ENCODE measurements at places on chromosomes 1 and 21. TPM values are rescaled to one million over a fixed set of nuclear protein-coding genes. Genes with fewer than 3 reads are reported as not detected.

The ANGPTL3 gene
- polyA plus RNA-seq: not detected

The TEX38 gene
- polyA plus RNA-seq: not detected

DNA sequence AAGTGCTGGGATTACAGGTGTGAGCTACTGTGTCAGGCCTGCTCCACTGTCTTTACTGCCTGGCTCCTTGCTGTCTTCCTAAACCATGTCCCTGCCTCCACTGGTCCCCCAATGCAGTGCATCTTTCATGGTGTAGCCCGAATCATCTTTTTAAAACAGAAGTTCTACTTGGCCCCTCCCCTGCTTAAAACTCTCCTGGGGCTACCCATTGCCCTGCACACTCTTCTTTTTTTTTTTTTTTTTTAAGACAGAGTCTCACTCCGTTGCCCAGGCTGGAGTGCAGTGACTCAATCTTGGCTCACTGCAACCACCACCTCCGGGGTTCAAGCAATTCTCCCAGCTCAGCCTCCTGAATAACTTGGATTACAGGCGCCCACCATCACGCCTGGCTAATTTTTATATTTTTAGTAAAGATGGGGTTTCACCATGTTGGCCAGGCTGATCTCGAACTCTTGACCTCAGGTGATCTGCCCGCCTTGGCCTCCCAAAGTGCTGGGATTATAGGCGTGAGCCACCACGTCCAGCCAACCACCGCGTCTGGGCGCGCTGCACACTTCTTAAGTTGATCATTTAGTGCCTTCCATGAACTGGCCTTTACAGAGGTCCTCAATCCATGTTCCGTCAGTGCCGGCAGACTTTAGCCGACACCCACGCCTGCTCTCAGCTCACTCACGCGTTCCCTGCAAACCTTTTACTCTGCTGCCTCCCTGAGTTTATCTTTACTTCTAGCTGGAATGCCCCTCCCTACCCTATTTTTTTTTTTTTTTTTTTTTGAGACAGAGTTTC, 2.4 kb downstream of the FCN3 start:
- DNase-seq: no peak

GRCh38 chr1:170674986-170675385, 11.1 kb downstream of the PRRX1 start:
- no peak for DNase-seq

GRCh38 chr1:47951545-47952235, 45.5 kb downstream of the TRABD2B start:
- no peak for DNase-seq

DNA sequence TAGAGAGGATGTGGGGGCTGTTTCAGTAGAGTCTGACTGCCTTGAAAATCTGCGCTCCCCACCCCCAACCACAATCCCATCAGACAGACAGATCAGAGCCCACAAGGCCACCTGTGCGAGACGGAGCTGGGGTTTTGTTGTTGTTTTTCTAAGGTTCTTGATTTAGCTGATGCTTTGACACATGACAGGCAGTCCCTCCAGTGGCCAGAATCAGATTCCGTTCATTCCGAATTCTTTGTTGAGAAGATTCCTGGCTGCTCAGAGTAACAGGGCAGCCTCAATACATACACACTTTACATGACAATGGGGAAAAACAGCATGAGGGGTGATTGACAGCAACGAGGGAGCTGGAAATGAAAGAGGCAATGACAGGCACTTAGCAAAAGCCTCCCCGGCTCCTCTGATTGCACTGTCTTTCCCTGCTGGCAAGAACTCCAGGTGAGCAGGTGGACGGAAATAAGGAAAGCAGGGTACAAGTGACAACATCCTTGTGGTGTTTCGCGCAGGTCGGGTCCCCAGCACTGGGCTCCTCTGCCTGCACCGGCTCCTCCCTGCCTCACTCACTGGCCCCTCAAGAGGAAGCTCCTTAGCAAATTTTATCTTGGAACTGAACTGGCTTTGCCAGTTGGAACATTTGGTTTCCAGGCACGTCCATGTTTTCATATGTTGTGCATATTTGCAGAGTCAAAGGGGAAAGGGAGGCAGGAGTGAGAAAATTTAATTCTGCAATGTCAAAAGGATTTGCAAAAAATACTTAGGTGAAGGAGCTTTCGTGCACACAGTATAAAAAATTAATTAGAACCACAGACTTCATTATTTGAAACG, 148.7 kb downstream of the PGBD5 start:
- DNase-seq: no peak

DNA sequence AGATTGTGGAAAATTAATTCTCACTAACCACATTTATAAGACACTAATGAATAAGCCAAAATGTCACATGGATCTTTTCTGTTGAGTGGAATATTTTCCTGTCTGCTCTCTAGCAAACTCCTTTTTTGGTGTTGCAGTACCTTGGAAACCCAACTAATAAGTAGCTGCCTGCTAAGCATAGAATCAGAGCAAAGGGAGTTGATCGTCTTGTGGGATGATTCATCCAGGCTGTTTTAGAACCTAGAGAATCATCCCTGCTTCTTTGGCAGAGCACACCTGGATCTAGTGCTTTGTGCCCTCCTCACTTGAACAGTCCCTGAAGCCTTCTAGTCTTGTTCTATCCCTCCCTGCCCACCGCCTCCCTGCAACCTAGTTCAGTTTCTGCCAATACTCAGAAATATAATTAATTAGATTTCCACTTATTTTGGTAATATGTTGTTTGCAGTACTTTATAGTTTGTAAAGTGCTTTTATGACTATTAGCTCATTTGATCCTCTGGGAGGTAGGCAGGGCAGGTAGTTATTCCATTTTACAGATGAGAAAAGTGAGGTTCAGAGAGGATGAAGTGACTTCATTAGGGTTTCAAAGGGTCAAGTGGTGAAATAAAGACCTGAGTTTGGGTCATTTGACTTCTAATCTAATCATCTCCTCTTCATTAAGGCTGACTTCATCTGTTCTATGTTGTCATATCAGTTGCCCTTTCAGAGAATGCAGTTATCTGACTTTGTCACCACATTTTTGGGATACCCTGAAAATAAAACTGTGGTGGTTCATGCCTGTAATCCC, 2.5 kb downstream of the AGO4 start:
- DNase-seq: no peak

DNA sequence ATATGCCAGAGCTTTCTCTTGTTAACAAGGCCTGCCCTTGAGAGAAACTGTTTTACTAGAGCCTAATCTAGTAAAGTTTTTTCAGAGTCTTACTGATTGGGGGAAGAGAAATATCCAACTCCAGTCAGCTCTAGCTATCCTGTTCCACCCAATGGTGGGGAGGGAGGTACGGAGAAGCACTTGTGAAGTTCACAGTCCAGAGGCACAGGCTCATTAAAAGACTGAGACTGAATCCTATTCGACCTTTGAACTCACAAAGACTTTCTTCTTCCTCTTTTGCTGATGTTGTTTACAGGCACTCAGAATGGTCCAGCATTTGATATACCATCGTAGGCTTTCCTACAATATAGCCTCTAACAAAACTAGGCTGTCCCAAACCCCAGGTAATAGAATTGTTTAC, 15.5 kb upstream of the SFT2D2 start:
- no peak for DNase-seq

GRCh38 chr1:199174336-199174735, 535.5 kb downstream of the PTPRC start:
- no peak for DNase-seq

DNA sequence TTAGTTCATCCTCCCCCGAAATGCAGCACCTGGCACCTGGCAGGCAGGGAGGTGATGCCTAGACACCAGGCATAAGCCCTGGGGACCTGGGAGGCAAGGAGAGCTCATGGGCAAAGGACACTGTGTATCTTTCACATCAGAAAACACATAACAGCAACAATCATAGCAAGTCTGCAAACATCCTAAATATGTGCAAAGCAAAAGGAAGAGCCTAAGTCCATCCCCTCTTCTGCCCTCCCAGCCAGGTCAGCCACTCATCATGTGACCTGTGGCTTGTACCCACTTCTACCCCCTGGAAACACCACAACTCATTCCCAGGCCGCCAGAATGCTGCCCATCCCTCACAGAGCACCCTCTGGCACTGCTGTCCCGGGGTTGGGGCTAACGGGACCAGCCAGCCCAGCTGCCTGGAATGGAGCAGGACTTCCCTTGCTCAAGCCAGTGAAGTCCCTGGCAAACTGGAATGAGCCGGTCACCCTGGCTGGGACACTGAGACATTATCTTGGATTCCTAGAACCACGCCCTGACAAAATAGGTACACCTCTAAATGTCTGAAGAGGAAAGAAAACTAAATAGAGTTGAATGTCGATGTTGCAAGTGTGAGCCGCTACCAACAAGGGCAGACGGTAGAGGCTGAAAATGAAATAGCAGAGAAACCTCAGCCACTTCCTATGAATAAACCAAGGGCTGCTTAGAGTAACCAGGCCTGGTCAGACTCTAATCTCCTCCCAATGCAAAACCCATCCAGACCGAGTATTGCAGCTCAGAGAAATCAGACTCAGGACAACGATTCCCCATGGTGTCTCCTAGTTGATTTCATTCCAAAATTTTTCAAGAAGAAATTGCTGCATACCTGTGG, 29.4 kb downstream of the TMPRSS2 start:
- no peak for DNase-seq

- no peak for DNase-seq
These were observed 961 bp downstream of the RBM15 start for GRCh38 chr1:110340207-110340468.

Measured in A549 (cell line).